Thoracic aorta endothelial cell (primary cell): ENCODE measurements at places on chromosomes 6 and 20. TPM values are rescaled to one million over a fixed set of nuclear protein-coding genes. Genes with fewer than 3 reads are reported as not detected.

PRR18 gene
- not detected in 2 replicates for total RNA-seq

CST2 gene
- not detected in 2 replicates for total RNA-seq

KIF25 gene
- not detected in 2 replicates for total RNA-seq

ANKRD66 gene
- not detected in 2 replicates for total RNA-seq

KCNB1 gene
- under 0.01 TPM in 1 of 2 replicates, not detected in the other for total RNA-seq

RNF144B gene
- 135 and 161 TPM in 2 replicates for total RNA-seq

STX11 gene
- 7.0 and 11.3 TPM in 2 replicates for total RNA-seq

SLC25A27 gene
- total RNA-seq, result 1.7 and 4.2 TPM in 2 replicates

HAO1 gene
- not detected in 2 replicates for total RNA-seq

CCN5 gene
- total RNA-seq, result 0.13 TPM in 1 of 2 replicates, not detected in the other

LHFPL5 gene
- not detected in 2 replicates for total RNA-seq

POU5F1 gene
- total RNA-seq, result 0.27 TPM in 1 of 2 replicates, not detected in the other

HEY2 gene
- 8.1 and 12.9 TPM in 2 replicates for total RNA-seq

ELOVL2 gene
- not detected in 2 replicates for total RNA-seq

ARFGEF3 gene
- 10.6 and 16.2 TPM in 2 replicates for total RNA-seq

SYTL3 gene
- 0.65 and 1.2 TPM in 2 replicates for total RNA-seq

SRPK1 gene
- total RNA-seq, result 138 and 187 TPM in 2 replicates

MYLK2 gene
- 0.29 and 0.40 TPM in 2 replicates for total RNA-seq

AURKA gene
- 50.0 and 90.5 TPM in 2 replicates for total RNA-seq

SPDEF gene
- total RNA-seq, result under 0.01 and 0.07 TPM in 2 replicates

SYCP2 gene
- 0.50 and 0.80 TPM in 2 replicates for total RNA-seq

C6orf52 gene
- total RNA-seq, result not detected in 2 replicates

IL17A gene
- not detected in 2 replicates for total RNA-seq

DLL1 gene
- 1.2 TPM in 2 replicates for total RNA-seq

TNF gene
- total RNA-seq, result not detected in 2 replicates

SLC22A2 gene
- total RNA-seq, result not detected in 2 replicates

ENPP3 gene
- total RNA-seq, result 0.13 TPM in 1 of 2 replicates, not detected in the other

ETV7 gene
- 0.13 and 0.14 TPM in 2 replicates for total RNA-seq

PSORS1C1 gene
- 2.0 and 4.2 TPM in 2 replicates for total RNA-seq

DAAM2 gene
- total RNA-seq, result under 0.01 and 0.07 TPM in 2 replicates

MYCT1 gene
- total RNA-seq, result 166 and 184 TPM in 2 replicates

GPLD1 gene
- 0.13 and 0.43 TPM in 2 replicates for total RNA-seq

RAD21L1 gene
- 0.07 and 0.53 TPM in 2 replicates for total RNA-seq

IMPG1 gene
- total RNA-seq, result not detected in 2 replicates

CAGE1 gene
- total RNA-seq, result under 0.01 and 0.07 TPM in 2 replicates

GPX5 gene
- not detected in 2 replicates for total RNA-seq

CDSN gene
- not detected in 2 replicates for total RNA-seq

TP53TG5 gene
- total RNA-seq, result not detected in 2 replicates

INSM1 gene
- total RNA-seq, result not detected in 2 replicates
